ENCODE measurements at places on chromosomes 12 and 14.

GRCh38 chr14:70711451-70711850 lies 69.7 kb downstream of the TTC9 start:
- DNase-seq = no peak

- DNase-seq = no peak
Observed at GRCh38 chr12:3160081-3160480, 82.9 kb downstream of the TSPAN9 start.

DNA sequence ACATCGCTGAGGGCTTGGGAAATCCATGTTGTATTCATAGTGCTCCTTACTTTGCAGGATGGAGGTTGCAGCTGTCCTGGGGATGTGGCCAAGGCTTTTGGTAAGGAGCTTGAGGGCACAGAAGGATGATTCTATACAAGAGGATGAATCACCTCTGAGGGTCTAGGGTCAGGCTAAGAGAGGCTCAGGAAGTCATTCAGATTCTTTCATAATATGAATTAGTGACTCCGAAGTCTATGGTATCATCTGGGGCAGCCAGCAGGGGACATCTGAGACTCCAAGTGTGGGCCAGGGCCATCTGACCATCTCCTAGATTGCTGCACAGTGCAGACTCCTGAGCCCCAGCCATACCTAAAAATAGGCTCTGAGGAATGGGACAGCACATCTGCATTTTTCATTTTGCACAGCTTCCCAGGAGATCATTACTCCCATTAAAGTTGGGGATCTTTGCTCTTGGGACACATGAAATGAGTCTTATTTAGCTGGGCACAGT lies 4.8 kb downstream of the GMPR2 start:
- no peak for DNase-seq

DNA sequence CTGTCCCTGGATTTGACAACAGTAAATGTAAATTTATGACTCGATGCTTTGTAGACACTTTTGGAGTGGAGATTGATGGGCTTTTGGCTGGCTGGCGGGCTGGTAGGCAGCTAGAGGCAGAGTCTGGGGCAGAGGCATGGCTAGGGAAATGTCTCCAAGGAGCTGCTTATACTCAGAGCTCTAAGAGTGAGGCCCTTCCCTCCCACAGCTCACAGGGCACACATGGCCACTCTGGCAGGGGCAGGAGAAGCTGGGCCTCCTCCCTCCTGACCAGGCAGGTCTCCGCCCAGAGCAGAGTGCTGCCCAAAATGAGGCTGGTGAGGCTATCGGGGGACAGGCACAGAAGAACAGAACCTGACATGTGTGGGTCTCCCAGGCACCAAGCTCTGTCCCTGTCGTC lies 67.5 kb downstream of the GALNT16 start:
- no peak for DNase-seq

- DNase-seq = no peak
Observed at GRCh38 chr12:132723764-132724140, 13.1 kb downstream of the PGAM5 start.

DNA sequence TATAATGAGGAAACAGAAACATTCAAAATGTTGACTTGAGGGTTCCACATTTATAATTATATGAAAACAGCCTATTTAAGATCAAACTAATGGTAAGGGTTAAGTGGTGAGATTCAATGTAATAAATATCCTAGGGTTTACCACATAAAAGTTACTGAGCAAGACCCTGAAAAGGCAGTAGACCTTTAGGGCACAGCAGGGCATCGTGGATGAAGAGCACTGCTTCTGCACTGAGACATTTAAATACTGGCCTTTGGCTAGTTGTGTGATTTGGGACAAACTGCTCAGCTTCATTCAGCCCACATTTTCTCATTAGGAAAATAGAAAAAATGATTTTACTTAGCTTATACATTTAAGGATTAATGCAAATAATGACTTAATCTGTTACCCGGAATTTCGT lies 42.0 kb downstream of the CNTN1 start:
- DNase-seq = no peak

- DNase-seq = no peak
Observed at GRCh38 chr14:88934351-88934806, 109.9 kb downstream of the TTC8 start.

- no peak for DNase-seq
Observed at GRCh38 chr12:99706736-99707473, 59.4 kb downstream of the GARIN6 start.

- DNase-seq = no peak
Observed at GRCh38 chr14:63240221-63240620, 36.0 kb downstream of the RHOJ start.

DNA sequence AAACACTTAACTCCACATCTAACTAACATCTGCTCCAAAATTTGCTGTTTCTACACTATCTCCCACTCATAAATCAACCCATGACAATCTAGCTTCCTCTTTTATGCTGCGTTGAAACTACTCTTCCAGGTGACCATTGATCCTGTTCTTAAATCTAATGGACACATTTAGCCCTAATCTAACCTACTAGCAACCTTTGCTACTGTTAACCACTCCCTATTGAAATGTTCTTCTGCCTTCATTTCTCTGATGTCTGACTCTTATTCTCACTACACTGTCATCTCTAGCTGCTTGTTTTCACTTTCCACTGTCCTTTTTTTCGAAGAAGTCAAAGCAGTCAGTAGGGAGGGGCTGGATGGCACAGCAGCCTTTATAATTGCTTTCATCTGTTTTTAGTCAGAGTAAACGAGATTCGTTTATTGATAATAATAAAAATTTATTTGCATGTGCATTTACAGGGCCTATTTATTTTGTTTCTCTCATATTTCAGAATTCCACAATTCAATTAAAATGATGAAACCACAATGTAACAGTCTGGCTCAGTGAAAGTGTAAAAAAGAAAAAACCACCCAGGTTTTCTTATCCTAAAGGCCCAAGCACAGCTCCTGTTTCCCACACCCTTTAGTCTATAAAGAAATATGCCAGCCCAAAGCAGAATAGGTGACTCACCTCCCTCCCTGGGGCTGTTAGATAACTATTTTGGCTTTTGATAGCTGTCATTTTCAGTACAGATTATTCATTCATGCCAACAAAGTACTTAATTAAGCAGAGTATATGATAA lies 44.9 kb downstream of the ATP2B1 start:
- no peak for DNase-seq

DNA sequence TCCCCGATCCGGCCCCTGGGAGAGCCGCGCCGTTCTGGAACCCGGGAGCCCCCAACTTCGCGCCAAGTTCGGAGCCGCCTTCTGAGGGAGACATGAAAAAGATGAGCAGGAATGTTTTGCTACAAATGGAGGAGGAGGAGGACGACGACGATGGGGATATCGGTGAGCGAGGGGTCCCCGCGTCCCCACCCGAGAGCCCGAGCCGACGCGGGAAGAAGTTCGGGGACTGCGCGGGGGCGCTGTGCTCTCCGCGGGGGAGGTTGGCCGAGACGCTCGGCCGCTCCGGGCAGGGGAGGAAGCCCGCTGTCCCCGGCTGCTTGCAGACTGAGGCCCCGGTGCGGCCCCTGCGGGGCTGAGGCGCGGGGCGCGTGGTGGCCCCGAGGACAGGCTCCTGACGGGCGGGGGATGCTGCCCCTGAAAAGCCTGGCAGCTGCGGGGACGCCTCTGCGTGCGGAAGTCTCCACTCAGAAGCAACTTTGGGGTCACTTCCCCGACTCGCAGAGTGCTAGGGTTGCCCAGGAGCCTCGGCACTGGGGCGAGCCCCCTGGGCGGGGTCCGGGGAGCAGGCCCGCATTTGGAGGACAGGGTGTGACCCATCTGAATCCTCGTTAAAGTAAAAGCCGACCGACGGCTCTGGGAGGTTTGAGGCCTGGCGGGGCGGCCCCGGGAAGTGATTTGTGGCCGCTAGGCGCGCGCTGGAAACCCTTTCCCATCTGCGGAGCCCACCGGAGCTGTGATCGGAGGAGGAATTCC lies 511 bp downstream of the ANO6 start:
- no peak for DNase-seq

- DNase-seq = no peak
Observed at GRCh38 chr14:93347850-93348249, 868 bp downstream of the COX8C start.

- no peak for DNase-seq
Observed at GRCh38 chr14:61193476-61193875, 87.7 kb downstream of the TMEM30B start.

DNA sequence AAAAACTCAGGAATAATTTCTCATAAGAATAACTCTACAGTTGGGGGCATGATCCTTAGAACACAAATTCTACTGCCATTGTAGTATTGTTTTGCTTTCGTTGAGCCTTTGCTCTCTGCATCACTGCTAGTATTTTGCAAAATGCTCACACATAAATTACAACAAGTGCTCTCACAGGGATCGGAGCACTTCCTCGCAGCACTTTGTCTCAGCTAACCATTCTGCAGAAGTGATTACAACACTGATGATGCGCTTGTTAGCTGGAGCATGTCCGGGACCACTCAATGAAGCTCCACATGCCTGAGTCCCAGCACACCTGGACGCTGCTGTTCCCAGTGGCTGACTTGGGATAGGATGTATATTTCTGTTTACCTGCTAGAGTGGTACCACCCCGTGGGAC lies 31.6 kb downstream of the MOAP1 start:
- DNase-seq = no peak

GRCh38 chr14:50524060-50524459 lies 8.3 kb downstream of the MAP4K5 start:
- DNase-seq = no peak

DNA sequence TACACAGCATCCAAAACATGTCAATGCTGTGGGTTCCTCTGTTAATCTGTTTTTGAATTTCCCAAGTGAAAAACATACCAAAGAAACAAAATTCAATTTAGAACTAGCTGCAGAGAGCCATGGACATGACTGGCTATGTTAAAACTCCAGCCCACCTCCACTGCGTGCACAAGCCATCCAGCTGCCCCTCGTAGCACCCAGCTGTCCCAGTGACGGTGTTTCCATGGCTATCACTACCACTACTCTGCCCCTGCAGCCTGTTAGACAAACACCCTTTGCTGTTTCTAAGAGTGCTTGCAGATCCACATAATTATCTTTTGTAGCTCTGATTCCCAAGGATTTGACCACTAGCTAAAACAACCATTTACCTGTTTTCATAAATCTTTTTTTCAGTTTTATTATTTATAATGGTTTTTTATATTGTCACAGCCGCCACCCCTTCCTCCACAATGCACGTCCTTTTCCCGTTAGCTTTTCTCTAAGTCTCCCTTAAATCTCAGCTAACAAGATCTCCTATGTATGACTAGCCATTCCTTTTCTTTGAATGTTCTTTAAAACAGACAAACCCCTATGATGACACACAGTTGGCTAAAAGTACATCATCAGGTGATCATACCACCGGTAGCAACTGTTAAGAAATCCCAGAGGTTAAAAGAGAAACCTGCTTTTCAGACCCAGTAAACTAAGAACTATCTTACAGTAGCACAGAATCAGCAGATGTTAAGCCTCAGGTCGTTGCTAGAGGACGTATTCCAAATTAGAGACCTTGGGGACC lies 37.8 kb upstream of the NAA30 start:
- DNase-seq = no peak

GRCh38 chr14:68462683-68463082 lies 330.2 kb downstream of the ZFP36L1 start:
- DNase-seq = no peak

GRCh38 chr14:26839481-26839880 lies 241.6 kb upstream of the NOVA1 start:
- no peak for DNase-seq

GRCh38 chr12:83473408-83474095 lies 786.8 kb downstream of the TMTC2 start:
- DNase-seq = no peak

GRCh38 chr12:108461058-108461660 lies 53.9 kb upstream of the FICD start:
- DNase-seq = no peak

GRCh38 chr12:117279606-117280005 lies 81.8 kb downstream of the NOS1 start:
- no peak for DNase-seq

DNA sequence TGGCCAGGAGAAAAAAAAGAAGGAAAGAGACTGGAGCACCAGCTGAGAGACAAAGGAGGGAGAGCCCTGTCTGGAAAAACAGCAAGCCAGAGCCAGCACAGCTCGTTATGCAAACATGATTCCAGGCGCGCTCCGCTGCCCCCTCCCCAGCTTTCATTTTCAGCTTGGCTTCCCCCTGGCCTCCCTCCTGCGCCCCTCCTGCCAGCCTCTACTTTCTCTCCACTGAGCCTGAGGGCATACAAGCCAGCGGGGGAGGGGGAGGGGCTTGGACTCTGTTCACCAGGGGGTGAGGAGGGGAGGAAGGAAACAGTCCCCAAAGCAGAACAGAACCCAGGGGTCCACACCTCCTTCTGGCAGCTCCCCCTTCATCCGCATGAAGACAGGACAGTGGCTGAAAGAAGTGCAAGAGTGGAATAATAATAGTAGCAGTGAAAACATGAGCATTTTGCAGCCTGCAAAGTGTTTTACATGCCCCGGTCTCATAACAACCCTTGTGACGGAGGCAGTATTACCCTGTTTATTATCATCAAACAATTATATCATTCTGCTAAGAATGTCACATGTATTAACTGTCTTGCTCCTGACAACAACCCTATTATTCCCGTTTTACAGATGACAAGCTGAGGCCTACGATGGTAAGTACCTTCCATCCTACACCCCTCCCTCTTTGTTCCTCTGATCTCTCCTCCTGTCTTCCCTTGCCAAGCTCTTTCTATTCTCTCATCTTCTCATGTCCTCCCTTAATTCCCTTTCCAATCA lies 24.2 kb downstream of the SMUG1 start:
- no peak for DNase-seq

DNA sequence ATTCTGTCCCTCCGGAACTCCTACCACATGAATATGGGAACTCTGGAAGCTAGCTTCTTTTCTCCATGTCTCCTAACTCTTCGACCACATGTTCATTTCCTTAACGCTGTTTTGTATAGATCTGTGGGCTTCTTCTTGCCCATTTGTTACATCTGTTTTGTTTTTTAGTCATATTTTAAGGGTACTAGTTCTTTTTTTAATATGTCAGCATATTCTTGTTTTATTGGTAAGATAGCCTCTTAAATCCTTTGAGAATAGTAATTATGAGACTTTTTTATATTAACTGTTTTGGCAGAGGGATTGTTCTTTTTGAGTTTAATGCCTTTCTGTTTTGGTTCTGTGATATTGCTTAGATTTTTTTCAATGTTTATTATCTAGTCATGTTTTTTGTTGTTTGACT lies 70.5 kb downstream of the VRK1 start:
- no peak for DNase-seq

GRCh38 chr14:32666308-32666707 lies 272.4 kb upstream of the NPAS3 start:
- DNase-seq = no peak

GRCh38 chr12:1339618-1340319 lies 254.6 kb downstream of the FBXL14 start:
- DNase-seq = no peak

Data from left renal pelvis (tissue), 4 donors.